Psoas muscle (tissue), 8 donors: ENCODE measurements at places on chromosomes 4 and X. TPM values are rescaled to one million over a fixed set of nuclear protein-coding genes. Genes with fewer than 3 reads are reported as not detected.

DNA sequence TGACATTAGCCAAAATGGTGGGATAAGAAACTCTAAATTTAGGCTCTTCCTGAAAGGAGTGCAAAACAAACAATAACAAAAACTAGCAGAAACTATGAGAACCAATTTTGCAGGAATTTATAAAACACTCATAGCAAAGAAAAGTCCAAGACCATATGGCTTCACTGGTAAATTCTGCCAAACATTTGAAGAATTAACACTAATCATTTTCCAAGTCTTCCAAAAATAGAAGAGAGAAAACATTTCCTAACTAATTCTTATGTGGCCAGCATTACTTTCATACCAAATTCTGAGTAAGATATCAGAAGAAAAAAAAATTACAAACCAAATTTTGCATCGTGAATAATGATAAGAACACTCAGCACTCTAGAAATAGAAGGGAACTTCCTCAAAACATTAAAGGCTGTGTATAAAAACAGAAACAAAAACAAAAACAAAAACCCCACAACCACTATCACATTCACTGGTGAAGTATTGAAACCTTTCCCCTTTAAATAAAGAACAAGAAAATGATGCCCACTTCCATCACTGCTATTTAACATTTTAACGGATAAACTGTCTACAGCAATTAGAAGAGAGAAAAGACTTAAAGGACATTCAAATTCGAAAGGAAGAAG is 524.3 kb upstream of the GALNTL6 start:
- DNase-seq: no peak

DNA sequence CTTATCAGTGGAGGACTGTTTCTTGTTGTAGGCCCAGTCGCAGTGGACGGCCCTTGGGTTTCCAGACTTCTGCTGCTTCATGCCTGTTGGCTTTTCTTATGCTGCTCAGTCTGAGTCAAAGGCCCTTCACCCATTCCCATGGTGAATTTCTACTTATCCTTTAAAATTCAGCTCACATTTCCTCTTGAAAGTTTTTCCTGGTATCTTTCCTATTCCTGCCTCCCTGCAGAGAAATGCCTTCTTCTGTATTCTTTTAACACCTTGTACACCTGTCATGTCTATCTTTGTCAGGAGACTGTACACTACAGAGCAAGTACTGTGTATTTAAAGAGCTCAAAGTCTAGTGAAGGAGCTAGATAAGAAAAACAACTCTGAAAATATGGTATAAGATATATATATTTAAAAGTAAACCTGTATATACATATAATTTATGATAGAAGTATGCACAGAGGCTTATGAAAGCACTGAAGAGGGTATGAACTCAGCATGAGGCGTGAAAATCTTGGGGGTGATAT is 22.0 kb downstream of the NPNT start:
- DNase-seq: no peak

- DNase-seq: no peak
Measured at GRCh38 chrX:46757052-46757451, 1.9 kb downstream of the SLC9A7 start.

GRCh38 chr4:101141230-101141629 is 206.1 kb downstream of the PPP3CA start:
- no peak for DNase-seq

Gene GRIA2
- 3.0 TPM for total RNA-seq
